ENCODE measurements at places on chromosomes 12 and 14.

DNA sequence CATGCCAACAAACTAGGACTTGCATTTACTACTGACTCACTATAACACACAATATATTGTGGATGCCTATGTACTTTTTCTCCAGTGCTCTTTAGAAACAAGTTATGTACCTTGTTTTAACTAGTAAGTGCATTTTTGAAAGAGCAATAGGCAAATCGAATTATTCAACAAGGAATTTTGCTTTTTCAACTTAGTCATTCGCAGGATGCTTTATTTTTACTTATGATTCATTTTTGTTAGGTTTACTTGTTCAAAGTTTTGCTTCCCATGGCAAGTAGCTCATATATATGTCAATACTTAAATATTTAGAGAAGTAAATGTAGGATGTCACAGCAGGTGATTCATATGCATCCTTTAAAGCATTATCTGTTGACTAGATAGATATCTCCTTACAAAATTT is 149.8 kb downstream of the PELI2 start:
- DNase-seq, result no peak

GRCh38 chr14:99203080-99203479 is 68.9 kb downstream of the BCL11B start:
- no peak for DNase-seq

DNA sequence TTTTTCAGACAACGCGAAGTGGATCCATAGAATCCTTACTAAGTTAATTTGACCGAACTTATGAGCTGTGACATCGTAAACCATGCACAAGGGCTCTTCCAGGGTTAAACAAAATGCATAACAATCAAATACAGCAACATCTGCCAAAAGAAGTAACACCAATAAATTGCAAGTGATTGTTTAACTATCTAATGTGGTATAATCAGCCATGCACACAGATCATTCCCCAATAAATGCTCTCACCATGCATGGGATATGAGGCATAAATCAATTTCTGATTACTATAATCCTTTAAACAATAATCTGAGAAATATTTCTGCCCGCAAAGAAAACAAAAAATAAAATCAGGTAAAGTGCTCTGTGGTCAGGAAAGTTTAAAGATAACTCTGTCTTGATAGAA is 7.7 kb upstream of the PLEKHG7 start:
- no peak for DNase-seq

GRCh38 chr14:46053221-46053620 is 598.4 kb downstream of the RPL10L start:
- DNase-seq, result no peak

- no peak for DNase-seq
Measured at GRCh38 chr12:30447061-30447750, 248.5 kb downstream of the IPO8 start.

DNA sequence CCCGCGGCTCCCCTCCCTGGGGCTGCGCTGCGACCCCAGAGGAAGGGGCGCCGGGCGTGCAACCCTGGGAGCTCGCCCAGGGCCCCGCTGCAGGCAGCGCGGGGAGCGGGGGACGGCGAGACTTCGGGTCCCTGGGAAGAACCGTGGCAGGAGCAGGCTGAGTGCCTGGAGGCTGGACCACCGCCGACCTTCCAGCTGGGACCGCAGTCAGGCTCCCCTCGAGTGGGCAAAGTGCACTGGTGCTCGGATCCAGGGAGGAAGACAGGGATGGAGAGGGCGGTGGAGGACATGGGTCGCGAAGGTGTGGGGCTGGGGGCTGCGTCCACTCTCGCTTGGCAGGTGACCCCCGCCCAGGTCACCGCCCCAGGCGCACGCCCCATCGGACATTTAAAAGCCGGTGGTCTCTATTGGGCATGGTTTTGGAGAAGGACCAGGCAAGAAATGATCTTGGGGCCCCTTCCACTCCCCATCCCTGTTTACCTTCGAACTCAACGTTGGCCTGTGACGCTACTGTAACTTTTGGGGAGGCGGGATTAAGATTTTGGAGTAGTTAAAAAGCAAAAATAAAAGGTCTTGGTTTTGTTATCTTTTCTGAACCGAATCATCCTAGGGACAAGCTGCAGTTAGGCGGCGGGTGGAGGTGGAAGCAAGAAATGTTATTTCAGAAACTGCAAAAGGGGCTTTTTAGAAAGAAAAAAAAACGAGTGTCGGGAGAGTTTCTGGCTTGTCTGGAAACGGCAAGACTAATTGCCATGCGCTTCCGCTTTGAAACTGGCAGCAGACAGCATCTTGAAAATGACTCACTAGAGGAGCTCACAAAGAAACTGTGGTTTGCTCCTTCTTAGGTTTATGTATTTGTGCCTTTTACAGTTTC is 1.0 kb downstream of the ELK3 start:
- DNase-seq, result no peak

DNA sequence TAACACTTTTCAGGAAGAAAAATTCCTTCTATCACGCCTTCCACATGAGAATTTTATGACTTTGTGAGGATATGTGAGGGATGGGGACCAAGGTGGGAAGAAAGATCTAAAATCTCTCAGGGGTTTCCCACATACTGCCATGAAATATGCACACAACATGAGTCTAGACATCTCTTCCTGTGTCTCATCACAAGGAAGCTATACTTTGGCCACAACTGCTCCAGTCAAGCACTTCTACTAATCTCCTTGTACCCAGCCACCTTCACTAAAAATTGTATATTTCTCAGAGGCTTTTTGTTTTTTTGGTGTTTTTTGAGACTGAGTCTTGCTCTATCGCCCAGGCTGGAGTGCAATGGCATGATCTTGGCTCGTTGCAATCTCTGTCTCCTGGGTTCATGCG is 3.2 kb downstream of the OSBPL8 start:
- DNase-seq, result no peak

DNA sequence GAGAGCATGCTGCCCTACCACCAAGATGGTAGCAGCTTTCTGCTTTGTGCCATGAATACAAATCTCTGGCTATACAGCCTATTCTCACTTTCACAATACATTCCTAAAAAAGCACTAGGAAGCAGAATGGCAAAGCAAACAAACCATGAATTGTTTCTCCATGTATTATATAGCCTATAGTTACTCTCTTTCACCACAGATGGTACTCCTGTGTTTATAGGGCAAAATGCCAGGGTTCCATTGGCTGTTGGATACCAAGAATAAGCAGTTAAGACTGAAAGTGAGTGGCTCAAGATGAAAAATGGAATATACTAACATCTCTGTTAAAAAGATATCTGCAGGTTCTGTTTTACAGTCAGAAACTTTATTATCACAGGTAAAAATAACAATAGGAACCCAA is 11.1 kb downstream of the ARF3 start:
- DNase-seq, result no peak

- DNase-seq, result peak; percentile 6
Measured at GRCh38 chr12:109153821-109154441, 37.5 kb downstream of the ACACB start.

- no peak for DNase-seq
Measured at GRCh38 chr12:94922561-94922960, 80.9 kb downstream of the NDUFA12 start.

GRCh38 chr12:124750787-124751471 is 112.7 kb downstream of the SCARB1 start:
- no peak for DNase-seq

GRCh38 chr12:47801170-47801903 is 18.4 kb downstream of the HDAC7 start:
- DNase-seq, result no peak

GRCh38 chr14:90168425-90169105 is 87.8 kb upstream of the PSMC1 start:
- no peak for DNase-seq

DNA sequence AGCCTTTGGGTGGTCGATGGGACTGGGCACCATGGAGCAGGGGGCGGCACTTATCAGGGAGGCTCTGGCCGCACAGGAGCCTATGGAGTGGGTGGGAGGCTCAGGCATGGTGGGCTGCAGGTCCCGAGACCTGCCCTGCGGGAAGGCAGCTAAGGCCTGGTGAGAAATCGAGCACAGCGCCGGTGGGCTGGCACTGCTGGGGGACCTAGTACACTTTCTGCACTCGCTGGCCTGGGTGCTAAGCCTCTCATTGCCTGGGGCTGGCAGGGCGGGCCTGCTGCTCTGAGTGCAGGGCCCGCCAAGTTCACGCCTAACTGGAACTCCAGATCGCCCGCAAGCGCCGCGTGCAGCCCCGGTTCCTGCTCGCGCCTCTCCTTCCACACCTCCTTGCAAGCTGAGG is 33.1 kb upstream of the SLCO1B3 start:
- DNase-seq, result no peak

GRCh38 chr12:42201063-42201462 is 37.0 kb downstream of the YAF2 start:
- no peak for DNase-seq

DNA sequence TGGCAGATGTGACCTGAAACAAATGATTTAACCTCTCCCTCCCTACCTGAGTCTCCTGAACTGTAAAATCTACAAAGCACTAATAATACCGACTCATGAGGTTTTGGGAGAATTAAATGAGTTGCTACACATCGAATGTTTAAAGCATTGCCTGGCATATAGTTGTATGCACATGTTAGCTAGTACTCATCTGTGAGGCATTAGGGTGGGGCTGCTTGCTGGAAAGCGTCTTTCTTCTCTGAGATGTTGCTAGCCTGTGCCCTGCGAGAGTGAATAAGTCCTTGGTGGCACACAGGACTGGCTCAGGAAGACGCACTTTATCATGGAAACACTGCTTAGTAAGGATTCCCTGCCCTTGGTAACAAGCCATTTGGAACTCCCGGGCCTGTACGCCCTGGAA is 6.1 kb downstream of the RAPGEF3 start:
- no peak for DNase-seq

DNA sequence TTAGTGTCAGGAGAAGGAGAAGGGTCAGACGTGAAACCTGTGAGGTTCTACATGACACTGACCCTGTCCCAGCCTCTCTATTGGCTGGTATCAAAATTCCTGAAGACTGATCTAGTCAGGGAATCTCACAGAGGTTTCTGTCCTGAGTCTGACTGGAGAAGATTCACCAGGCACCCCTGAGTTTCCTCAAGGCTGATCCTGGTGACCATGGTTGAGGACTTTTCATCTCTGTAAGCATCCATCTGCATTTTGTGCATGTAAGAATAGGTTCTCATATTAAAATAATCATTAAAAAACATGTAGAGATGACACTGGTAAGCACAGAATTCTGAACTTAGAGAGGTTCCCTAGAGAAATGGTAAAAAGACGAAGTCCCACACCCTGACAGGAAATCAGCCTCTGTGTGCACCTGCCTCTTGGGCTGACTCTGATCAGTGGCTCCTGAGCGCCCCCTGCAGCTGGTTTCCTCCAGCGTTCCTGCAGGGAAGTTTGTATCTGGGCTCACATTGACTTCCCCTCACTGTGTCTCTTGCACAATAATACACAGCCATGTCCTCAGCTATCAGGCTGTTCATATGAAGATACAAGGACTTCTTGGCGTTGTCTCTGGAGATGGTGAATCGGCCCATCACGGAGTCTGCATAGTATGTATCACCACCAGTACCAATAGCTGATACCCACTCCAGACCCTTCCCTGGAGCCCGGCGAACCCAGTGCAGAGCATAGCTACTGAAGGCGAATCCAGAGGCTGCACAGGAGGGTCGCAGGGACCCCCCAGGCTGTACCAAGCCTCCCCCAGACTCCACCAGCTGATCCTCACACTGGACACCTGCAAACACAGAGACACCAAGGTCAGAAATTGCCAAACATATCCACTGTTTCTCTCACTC is 991.9 kb downstream of the TMEM121 start:
- no peak for DNase-seq

- DNase-seq, result no peak
Measured at GRCh38 chr12:97452839-97453238, 9.8 kb upstream of the RMST start.
